Stimulated activated CD8-positive, alpha-beta memory T cell treated with anti-CD3 and anti-CD28 coated beads, Interleukin-15, amount 100 ng/mL, for 4 hours (primary cell): ENCODE measurements at places on chromosomes 16 and 17.

GRCh38 chr17:61002316-61002736 is 324.7 kb downstream of the BCAS3 start:
- DNase-seq: no peak

- DNase-seq: no peak
Measured at GRCh38 chr16:67265834-67266233, 13.5 kb upstream of the PLEKHG4 start.

- no peak for DNase-seq
Measured at GRCh38 chr17:4249452-4250029, 14.2 kb downstream of the ANKFY1 start.

DNA sequence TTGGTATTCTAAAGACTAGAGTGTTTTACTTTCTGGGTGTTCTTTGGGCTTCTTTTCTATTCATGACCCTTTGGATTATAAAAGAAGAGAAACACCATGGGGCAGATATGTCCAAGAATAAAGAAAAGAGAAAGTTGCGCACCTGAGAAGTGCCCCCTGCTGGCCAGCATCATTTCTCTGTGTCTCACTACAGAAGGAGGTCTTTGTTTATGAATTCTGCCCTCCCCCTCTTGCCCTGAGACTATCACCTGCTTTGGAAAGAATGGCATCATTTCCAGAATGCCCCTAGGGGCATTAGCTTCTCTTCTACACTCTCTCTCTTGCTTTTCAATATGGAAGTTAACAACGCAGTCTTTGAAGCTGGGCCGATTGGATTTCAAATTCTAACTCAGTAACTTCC is 45.0 kb downstream of the CDH13 start:
- DNase-seq: no peak

- no peak for DNase-seq
Measured at GRCh38 chr17:42286411-42287221, 1.7 kb upstream of the STAT5A start.

DNA sequence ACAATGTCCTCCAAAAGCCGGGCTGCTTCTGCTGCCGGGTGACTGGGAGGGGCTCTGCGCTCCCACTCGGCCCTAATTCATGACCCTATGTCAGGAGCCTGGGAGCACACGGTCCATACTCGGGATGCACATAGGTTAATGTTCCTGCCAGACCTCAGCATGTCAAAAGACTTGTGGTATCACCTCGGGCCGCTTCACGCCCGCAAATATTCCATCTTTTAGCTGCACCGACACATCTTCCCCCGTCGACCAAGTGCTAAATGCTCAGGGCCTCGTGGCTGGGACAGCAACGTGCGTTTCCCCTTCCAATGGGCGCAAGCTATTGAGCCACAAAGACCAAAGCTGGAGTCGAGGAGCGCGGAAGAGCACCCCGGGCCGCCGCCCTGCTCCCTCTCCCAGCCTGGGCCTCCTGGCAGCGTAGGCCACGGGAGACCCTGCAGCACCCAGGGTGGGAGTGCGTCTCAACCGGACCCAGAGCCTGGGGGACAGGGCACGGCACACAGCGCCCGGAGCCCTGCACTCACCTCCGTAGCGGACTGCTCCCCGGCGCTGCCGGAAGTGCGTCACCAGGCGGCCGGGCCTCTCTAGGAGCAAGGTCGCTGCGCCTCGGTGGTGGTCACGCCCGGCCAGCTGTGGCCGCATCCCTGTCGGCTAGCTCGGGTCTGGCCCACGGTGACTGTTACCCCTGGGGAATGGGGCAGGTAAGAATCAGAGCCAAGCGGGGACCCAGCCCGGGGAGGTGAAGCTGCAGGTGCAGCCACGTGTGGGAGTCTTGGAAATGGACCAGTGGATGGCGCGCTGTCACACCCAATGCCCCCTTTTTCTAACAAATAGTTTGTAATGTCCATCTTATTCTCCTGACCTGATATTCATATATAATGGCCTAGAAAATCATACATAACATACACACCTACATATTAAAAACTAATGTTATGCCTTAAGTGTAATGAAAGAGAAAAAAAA is at the start of gene ZNF23:
TSS of gene ZNF23 (minus strand) at position 562 of the 963 bp plus-strand sequence. CDS start 5,451 bp downstream, outside the sequence.
- DNase-seq: peak; percentile 38

- DNase-seq: peak; percentile 30
Measured at GRCh38 chr16:16127469-16128116, 95.7 kb downstream of the ABCC6 start.

GRCh38 chr17:40952661-40953060 is 14.1 kb downstream of the KRT39 start:
- no peak for DNase-seq

- DNase-seq: no peak
Measured at GRCh38 chr17:37305406-37305905, 70.3 kb upstream of the C17orf78 start.

DNA sequence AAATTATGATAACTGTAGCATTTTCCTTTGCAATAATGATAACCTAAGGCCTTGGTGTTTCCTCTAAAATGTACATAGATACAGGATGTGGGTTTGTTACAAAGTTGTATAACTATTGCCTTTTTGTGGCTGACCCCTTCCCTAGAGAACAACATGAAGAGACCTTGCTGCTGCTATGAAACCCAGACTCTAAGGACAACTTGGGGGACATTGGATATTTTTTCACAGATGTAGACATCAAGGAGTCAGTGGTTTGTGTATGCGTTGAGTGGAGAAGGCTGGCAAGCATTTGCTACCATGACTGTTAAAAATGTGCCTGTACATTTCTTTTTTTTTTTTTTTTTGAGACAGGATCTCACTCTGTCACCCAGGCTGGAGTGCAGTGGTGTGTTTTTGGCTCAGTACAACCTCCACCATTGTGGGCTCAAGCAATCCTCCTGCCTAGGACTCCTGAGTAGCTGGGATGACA is 12.3 kb downstream of the HMOX2 start:
- no peak for DNase-seq
